HFFc6 (cell line): ENCODE measurements at places on chromosomes 6 and 20.

- H3K27me3 ChIP-seq, result peaks cover 41% of the 10 kb centered on the region
- no peak for DNase-seq
- H3K36me3 ChIP-seq, result no peaks in the 10 kb centered on the region
- H3K4me1 ChIP-seq, result no peaks in the 10 kb centered on the region
- H3K27ac ChIP-seq, result no peak overlapping the region
Observed at GRCh38 chr20:2002365-2002764, 8.5 kb upstream of the PDYN start.

DNA sequence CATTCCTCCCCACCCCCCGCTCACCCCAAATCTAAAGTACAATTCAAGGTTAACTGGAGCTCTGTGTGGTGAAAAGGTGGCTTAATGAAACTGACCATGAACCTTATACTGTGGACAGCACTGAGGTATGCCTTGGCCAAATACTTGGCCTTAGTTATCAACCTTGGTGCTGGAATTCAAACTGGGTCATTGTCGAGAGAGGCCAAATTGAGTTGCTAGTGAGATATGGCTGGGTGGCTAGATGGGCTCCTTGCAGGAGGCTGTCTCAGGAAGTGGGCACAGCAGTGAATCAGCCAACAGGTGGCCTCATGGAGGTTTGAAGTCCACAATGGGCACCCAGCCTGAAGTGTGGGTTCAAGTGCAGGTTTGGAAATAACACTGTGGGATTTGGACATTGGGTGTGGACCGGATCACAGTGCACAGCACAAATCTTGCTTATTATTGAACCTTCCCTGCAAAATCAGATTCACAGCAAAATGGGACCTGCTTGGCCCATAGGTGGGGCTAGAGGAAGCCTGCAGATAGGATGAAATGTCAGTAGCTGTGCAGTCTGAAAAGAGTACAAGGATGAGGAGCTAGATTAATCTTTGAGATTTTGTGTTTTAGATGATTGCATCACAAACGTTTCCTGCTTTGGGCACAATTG, 5.6 kb upstream of the BTBD3 start:
- no peaks in the 10 kb centered on the region for H3K27me3 ChIP-seq
- no peak for DNase-seq
- H3K36me3 ChIP-seq, result no peaks in the 10 kb centered on the region
- no peak overlapping the region for H3K27ac ChIP-seq

DNA sequence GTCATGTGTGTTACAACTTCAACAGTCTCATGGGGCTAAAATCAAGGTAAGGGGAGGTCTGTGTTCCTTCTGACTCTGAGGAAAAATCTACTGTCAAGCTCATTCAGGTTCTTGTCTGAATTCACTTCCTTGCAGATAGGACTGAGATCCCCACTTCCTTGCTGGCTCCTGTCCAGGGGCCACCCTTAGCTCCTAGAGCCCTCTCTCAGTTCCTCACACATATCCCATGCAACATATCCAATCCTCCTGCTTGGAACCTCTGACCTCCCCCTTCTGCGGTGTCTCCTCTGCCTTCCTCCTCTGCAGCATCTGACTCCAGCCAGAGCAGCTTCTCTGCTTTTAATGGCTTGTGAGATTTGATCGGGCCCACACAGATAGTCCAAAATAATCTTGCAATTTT, 27.1 kb upstream of the MICB start:
- peaks cover 35% of the 10 kb centered on the region for H3K27me3 ChIP-seq
- H3K4me3 ChIP-seq, result no peak overlapping the region
- DNase-seq, result no peak

GRCh38 chr20:15287329-15287728, 949.9 kb upstream of the FLRT3 start:
- H3K4me1 ChIP-seq, result no peaks in the 10 kb centered on the region
- no peak overlapping the region for H3K4me3 ChIP-seq
- H3K36me3 ChIP-seq, result peaks cover 3% of the 10 kb centered on the region; the same call in 1 of the 2 replicates
- DNase-seq, result no peak

GRCh38 chr6:35484921-35485392, 11.9 kb downstream of the TEAD3 start:
- peaks cover 6% of the 10 kb centered on the region; the same call in 1 of the 2 replicates for H3K36me3 ChIP-seq
- H3K27ac ChIP-seq, result peak overlapping the region; percentile 84
- no peaks in the 10 kb centered on the region for H3K27me3 ChIP-seq
- peak; percentile 35 for DNase-seq

DNA sequence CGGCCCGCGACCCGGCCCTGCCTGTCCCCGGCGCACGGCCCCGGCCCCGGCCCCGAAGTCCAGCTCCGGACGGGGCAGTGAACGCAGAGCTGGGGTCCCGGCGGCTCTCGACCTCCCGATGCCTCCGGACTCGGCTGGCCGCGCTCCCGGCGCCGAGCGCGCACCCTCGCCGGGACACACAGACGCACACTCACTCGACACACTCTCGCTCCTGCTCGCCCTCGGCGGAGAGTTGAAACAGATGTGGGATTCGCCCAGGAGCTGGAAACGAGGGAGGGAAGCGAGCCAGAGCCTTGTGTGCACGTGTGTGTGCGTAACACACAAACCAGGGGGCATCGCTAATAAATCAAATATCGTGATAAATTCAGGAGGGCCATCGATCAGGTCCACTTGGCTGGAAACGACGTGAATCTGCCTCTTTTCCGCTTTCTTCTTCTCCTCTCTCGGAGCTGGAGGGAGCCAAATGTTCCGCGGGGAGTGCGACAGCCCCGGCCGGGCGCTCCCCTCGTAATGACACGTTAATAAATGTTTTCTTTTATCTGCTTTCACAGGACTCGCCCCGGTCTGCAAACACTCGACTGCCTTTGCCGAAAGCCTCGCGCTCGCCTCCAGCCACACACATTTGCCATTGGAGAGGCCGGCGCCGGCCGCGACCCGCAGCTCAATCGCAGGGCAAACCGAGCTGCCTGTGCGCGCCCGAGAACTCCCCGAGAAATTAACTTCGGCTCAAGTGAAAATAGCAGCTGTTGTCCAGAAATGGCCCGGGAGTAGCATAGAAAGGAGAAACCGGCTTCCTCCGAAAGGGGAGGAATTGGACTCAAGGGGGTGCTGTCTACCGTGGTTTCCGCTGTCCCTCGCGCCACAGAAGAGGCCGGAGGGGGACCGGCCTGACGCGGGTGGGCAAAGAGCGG, 828 bp upstream of the SULF2 start:
- no peak overlapping the region for H3K27ac ChIP-seq
- H3K36me3 ChIP-seq, result no peaks in the 10 kb centered on the region
- peaks cover 7% of the 10 kb centered on the region for H3K4me1 ChIP-seq
- peak overlapping the region; percentile 75 for H3K4me3 ChIP-seq
- H3K27me3 ChIP-seq, result peaks cover 47% of the 10 kb centered on the region

DNA sequence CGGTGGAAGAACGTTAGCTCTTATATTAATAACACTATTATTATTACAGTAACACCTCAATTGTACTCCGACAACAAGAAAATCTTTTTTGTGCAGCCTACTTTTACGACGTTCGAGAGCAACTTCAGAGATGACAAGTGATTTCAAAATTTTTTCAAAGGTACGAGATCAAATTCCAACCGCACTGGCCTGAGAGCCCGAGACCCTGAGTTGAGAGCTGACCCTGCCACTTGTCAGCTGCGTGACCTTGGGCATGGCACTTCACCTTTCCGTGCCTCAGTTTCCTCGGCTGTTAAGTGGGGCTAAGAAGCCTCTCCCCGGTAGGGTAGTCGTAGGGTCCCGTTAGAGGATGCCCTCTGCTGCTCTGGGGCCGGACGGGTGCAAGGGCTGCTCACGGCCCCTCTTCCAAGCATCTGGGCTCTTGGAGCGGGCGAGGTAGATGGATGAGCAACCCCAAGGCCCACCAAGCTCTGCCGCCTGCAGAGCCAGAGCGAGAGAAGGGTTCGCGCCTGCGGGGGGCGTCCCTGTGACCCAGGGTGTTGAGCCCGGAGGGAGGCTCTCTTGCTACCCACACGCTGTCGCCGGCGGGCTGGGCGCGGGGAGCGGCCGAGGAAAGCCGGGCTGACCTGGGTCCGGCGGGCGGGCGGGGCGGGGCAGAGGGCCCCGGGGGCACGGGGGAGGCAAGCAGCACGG, 510 bp downstream of the NDRG3 start:
- peak overlapping the region; percentile 51 for H3K27ac ChIP-seq
- H3K4me3 ChIP-seq, result peak overlapping the region; percentile 90
- H3K36me3 ChIP-seq, result no peaks in the 10 kb centered on the region
- DNase-seq, result no peak

- peaks cover 12% of the 10 kb centered on the region for H3K27me3 ChIP-seq
- H3K36me3 ChIP-seq, result peaks cover 36% of the 10 kb centered on the region
- DNase-seq, result no peak
- no peak overlapping the region for H3K27ac ChIP-seq
- no peak overlapping the region; the same call in 1 of the 2 replicates for H3K4me3 ChIP-seq
Observed at GRCh38 chr6:38701551-38701950, 1.4 kb downstream of the GLO1 start.

DNA sequence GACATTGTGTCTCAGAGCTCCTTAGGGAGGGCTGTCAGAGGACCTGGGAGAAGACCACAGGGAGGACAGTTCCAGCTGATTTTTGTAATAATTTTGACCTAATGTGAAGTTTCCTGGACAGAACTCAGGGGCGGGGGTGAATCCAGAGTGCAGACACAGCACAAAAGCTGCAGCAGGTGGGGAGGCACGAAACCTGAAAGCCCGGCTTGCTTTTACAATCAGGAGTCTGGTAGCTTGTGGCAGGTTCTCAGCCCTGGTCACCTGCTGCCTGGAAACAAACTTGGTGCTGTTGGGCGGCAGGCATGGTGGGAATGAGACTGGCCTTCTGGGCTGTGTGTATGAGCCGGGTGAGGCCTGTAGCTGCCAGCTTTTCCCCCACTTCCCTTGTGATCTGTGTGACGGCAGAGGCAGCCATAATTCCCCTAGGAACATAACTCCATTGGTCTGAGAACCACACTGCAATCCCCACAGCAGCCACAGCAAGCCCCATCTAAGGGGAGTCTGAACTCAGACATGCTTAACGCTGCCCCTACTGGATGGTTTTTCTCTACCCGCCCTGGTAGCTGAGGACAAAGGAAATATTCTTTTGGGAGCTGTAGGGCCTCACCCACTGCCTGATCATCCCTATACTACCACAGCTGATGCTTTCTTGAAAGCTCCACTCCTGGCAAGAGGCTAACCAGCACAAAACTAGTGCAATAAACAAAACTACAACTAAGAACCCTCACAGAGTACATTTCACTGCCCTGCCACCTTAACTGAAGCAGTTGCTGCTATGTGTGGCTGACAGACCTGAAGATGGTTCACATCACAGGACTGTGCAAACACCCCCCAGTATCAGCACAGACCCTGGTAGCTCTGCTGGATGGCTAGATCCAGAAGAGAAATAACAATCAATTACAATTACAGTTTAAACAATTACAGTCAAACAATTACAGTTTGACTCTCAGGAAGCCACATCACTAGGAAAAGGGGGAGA, 1055.1 kb upstream of the GJE1 start:
- H3K4me3 ChIP-seq, result no peak overlapping the region
- H3K27me3 ChIP-seq, result peaks cover 2% of the 10 kb centered on the region; the same call in 1 of the 2 replicates
- H3K27ac ChIP-seq, result no peak overlapping the region
- DNase-seq, result no peak
- no peaks in the 10 kb centered on the region for H3K4me1 ChIP-seq

GRCh38 chr6:161696801-161697200, 422.9 kb upstream of the AGPAT4 start:
- H3K36me3 ChIP-seq, result no peaks in the 10 kb centered on the region
- H3K27ac ChIP-seq, result no peak overlapping the region
- no peaks in the 10 kb centered on the region for H3K27me3 ChIP-seq

DNA sequence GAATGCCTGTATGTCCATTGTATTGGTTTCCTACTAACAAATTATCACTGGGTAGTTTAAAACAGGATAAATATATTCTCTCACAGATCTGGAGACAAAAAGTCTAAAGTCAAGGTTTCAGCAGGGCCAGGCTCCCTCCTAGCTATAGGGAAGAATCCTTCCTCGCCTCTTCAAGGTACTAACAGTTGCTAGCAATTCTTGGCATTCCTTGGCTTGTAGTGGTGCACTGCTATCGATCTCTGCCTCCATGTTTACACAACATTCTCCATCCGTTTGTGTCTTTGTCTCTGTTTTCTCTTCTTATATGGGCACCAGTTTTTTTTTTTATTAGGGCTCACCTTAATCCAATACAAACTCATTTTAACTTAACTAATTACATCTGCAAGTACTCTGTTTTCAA, 48.9 kb downstream of the OR2B6 start:
- no peaks in the 10 kb centered on the region for H3K36me3 ChIP-seq
- H3K4me1 ChIP-seq, result no peaks in the 10 kb centered on the region
- no peak for DNase-seq
- H3K4me3 ChIP-seq, result no peak overlapping the region
- no peaks in the 10 kb centered on the region for H3K27me3 ChIP-seq

- no peak for DNase-seq
- H3K27me3 ChIP-seq, result peaks cover 68% of the 10 kb centered on the region
- H3K27ac ChIP-seq, result no peak overlapping the region
- H3K4me1 ChIP-seq, result peaks cover 10% of the 10 kb centered on the region
Observed at GRCh38 chr6:30075790-30076732, 492 bp upstream of the RNF39 start.

DNA sequence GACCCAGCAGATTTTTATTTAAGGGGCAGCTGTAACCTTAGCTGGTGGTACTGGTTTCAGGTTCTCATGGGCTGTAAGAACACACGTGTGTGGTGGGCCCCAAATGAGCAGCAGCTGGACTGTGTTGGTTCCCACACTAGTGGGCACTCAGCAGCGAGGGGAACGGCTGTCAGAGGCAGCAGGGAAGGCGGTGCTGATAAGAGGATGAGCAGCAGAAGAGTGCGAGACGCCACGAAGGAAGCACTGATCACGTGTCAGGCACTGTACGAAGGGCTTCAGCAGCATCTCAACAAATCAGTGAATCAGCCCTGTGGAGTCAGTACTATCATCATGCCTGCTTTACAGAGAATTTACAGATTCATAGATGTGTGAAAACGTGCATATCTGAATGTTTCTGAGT, 41.0 kb upstream of the EMILIN3 start:
- peaks cover 5% of the 10 kb centered on the region for H3K36me3 ChIP-seq
- no peak overlapping the region for H3K27ac ChIP-seq
- H3K4me3 ChIP-seq, result no peak overlapping the region
- DNase-seq, result no peak

- peaks cover 4% of the 10 kb centered on the region; the same call in 1 of the 2 replicates for H3K27me3 ChIP-seq
- H3K4me3 ChIP-seq, result no peak overlapping the region
- peak overlapping the region; percentile 0; the same call in 1 of the 2 replicates for H3K27ac ChIP-seq
- peaks cover 26% of the 10 kb centered on the region for H3K4me1 ChIP-seq
- DNase-seq, result no peak
- H3K36me3 ChIP-seq, result peaks cover 13% of the 10 kb centered on the region
Observed at GRCh38 chr6:112027942-112028674, 25.8 kb upstream of the CCN6 start.

DNA sequence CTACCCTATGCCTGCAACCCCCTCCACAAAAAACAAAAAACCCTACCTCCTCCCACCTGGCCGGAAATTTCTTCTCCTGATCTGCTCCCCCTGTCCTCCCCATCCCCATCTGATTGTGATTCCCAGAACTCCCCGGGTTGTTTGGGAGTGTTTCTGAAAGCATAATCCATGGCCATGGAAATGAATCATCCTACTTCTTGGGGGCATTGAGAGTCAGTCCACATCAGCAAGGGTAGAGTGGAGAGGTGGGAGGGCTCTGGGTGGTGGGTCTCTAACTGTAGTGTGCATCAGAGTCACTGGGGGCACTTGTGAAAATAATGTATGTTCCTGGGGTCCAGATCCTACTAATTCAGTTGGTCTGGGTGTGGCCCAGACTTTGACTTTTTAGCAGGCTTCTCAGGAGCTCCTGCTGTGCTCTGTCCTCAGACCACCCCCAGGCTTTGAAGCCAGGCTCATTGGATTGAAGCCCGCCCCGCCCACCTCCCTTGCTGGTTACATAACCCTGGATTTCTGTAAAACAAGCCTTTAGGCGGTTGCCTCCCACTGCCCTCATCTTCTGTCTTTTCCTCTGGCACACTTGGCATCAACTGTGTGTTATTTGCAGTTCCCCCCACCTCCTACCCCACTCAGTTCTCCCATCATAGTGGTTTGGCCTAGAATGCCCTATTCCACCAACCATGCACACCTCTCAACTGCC, 10.5 kb downstream of the PIGT start:
- H3K27ac ChIP-seq, result no peak overlapping the region
- H3K27me3 ChIP-seq, result no peaks in the 10 kb centered on the region
- no peak for DNase-seq
- no peak overlapping the region for H3K4me3 ChIP-seq
